ENCODE measurements at places on chromosomes 16 and 17. TPM values are rescaled to one million over a fixed set of nuclear protein-coding genes. Genes with fewer than 3 reads are reported as not detected.
A peak's percentile ranks its signal among the peaks of the same experiment; 100 is the strongest.

Gene HYDIN
- total RNA-seq = 1.8 TPM

DNA sequence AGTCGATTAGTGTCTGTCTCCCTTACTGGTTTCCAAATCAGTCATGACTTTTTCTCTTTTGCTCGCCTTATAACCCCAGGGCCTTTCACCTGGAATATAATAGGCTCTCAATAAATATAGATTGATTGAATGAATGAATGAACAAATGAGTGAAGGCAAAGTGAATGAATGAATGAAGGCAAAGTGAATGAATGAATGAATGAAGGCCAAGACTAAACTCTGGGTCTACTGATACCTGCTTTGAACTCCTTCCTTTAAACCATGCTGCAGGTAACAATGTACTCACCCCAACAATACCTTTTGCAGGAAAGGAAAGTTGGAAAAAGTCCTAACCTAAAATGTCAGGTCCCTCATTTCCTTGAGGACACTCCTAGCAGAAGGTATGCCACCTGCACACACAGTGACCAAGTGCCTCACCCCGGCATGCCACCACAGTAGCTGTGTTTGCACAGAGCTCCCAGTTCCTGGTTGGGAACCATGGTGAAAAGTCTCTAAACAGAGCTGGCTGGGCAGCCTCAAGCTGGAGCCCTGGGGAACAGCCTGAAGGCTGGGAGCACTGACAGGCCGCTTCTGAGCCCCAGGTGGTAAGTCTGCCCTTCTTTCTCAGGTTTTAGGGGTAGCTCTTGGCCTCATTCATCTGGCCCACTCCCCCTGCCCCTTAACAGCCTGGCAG, 42.7 kb upstream of the ANKFN1 start:
- no peak for DNase-seq

Gene CRYM
- total RNA-seq = 12.9 TPM

GRCh38 chr17:42698736-42699414, 16.5 kb downstream of the CNTNAP1 start:
- no peak for DNase-seq

GRCh38 chr17:43637563-43638323, 24.0 kb downstream of the MEOX1 start:
- no peak for DNase-seq

DNA sequence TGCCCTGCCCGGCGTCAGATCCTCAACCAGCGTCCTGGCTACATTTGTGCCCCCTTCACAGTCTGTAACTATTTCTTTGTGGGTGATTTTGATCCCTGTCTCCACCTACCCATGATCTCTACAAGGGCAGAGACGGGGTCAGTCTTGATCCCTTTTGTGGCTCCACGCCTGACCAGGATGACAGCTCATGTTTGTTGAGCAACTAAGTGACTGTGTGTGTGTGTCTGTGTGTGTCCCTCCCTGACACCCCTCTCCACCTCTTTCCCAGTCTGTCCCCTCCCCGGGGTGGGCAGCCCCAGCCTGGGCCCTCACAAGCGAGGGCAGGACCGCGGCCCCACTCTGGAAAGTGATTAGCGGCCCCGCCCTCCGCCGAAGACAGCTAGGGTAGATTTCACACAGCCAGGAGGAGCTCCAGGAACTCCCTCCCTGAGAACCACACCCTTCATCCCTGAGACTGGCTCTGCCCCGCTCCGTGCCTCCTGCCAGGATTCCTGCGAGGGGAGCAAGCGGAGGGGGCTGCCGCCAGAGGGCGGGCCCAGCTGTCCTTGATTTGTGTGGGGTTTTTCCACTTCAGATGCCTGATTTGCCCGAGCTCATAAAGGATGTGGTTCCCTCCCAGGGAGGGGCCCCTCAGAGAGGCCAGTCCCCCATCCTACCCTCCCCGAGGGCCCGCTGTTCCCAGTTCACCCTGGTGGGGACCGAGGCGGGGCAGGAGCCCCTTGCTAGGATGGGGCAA, 5.3 kb upstream of the HS3ST6 start:
- DNase-seq = peak; percentile 86

- no peak for DNase-seq
Measured at GRCh38 chr16:89574681-89575246, 794 bp upstream of the CPNE7 start.

- no peak for DNase-seq
Measured at GRCh38 chr16:58187665-58188421, 10.1 kb downstream of the CSNK2A2 start.

Gene DHRS13
- 23.7 TPM for total RNA-seq

DNA sequence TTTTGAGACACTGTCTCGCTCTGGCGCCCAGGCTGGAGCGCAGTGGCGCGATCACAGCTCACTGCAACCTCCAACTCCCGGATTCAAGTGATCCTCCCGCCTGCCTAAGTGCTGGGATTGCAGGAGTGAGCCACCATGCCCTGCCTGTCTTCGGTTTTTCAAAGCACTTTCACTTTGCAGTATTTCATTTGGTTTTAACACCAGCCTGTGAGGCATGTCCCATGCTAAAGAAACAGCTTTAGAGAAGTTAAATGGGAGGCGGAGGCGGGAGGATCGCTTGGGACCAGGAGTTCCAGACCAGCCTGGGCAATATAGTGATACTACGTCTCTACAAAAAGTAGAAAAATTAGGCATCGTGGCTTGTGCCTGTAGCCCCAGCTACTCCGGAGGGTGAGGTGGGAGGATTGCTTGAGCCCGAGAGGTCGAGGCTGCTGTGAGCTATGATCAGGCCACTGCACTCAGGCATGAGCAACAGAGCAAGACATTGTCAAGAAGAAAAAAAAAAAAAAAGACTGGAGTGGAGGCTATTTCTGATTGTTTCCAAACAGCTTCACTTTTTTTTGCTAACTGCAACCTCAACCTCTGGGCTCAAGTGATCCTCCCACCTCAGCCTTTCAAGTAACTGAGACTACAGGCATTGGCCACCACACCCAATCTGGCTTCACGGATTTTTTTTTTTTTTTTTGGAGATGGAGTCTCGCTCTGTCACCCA, 1.3 kb downstream of the METTL23 start:
- no peak for DNase-seq

GRCh38 chr16:69610356-69610755, 44.6 kb downstream of the NFAT5 start:
- DNase-seq = no peak

GRCh38 chr17:4604111-4604644, 19.8 kb downstream of the SMTNL2 start:
- DNase-seq = no peak

Gene USB1
- total RNA-seq = 72.9 TPM

GRCh38 chr16:53911513-53911912, 207.6 kb downstream of the FTO start:
- no peak for DNase-seq

Gene BCO1
- total RNA-seq = 0.23 TPM

Gene KRT14
- total RNA-seq = not detected

DNA sequence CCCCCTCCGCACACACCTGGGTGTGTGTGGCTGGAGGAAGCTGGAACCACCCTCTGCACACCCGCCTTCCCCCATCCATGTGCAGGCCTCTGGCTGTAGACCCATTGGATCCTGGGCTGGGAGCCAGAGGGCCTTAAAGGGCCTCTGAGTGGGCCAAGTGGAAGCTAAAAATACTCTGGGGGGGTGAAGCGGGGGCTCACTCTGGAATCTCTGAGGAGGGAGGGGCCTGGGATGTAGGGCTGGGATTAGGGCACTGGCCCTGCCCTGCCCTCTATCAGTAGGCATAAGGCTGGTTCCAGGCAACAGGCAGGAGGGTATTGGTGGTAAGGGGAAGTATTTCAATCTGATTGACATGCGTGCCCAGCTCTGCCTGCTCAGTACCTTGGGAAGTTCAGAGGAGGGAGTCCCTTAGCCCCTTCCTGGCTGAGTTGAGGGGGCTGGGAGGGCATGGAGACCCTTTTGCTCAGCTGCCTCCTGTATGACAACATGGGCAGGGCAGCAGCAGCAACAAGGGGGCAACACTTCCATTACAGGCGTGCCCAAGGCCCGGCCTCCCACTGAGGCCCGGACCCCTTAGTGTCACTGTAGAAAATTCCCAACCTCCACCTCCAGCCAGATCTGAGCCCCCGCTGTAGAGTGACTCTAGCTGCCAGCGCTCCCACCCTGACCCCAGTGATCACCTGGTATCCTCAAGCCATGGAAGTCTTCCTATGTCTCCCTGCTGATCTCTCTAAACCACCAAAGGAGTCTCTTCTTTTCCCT, 5.2 kb downstream of the ITGA3 start:
- DNase-seq = no peak

- DNase-seq = no peak
Measured at GRCh38 chr17:73974536-73974935, 228.9 kb upstream of the RPL38 start.

DNA sequence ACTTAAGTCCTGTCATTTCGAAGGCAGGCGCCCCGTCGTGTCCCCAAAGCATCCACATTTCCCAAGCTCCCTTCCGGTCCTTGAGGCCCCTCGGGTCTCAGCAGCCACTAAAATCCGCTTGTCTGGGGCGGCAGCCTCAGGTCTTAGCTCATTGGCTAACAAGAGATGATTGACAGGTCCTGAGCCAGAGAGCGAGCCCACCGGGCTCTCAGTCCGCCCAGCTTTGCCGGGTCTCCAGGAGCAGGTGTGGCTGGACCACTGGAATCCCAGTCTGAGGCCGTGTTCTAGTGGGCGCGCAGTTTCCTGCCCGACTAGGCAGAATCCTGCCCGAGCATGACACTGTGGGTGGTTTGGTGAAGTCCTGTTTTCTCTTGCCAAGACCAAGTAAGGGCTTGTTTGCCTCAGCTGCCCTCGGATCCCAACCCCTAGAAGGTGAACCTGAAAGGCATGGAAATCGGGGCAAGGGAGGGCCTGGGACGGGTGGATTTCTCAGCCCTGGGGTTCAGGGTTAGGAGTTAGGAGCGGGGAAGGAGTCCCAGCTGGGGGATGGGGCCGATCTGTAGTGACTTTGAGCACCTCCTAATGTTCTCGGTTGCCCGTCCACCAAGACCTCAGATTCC, 42.8 kb downstream of the MRC2 start:
- DNase-seq = no peak

GRCh38 chr17:53336281-53336680, 486.4 kb upstream of the KIF2B start:
- DNase-seq = no peak

Gene KLHL10
- total RNA-seq = 0.19 TPM

DNA sequence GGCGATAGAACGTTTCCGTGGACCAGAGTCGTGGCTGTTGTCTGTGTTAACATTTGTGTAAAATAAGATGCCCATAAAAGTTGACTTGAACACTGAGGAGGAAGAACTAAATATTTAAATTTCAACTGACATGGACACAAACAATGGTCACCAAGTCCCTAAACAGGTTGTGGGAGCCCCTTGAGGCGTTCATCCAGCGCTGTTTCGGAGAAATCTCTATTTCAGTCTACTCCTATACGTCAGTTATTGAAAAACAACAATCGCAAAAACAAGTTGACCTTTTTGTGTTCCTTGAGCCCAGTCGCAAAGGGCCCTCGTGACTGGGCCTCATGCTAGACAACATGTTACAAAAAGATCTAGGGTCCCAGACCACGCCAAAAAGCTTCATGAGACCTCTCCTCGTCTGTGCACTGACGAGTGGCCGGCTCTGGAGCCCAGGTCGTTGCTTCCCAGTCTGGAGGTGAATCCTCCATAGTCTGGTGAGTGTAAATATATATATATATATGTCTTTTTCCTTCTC, 439 bp upstream of the TMEM231 start:
- DNase-seq = no peak

DNA sequence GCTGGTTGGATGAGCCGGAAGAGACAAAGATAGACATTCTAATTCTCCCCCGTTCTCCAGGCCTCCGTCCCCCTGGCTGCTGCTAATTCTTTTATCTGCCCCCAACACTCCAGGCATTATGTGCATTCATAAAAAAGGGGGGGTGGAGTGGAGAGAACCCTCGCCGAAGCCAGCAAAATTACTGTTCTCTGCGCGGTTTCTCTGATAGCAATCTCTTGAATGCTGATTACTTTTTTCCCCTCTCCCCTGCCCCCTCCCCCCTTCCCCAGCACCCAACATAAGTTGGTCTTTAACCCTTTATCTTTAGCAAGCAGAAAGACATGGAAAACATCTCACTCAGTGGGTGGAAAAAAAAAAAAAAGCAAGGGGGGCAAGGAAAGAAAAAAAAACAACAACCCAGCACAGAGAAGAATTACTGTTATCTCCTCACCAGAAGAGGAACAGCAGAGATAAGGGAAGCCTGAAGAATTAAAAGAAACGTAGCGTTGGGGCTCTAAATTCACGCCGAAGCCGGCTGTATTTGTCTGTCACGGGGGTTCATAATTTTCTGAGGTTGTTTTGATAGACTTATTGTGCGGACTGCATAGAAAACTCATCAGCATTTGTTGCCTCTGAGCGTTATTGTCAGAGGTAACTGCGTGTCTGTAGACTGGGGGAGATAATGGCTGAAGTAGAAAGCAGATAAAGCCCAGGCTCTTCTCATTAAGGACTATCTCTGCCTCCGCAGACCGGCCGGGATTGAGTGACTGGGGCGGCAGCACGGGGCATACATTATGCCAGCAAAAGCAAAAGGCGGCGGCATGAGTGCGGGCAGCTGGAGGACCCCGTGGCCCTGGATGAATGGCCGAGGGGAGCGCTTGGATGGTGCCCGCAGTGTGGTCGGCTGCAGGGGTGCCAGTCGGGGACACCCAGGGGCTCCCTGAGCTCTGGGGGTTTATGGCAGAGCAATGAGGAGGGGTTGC, 126.9 kb downstream of the MRM1 start:
- no peak for DNase-seq

- no peak for DNase-seq
Measured at GRCh38 chr17:44555099-44555498, 2.2 kb upstream of the FZD2 start.

Gene GAS7
- 14.5 TPM for total RNA-seq

DNA sequence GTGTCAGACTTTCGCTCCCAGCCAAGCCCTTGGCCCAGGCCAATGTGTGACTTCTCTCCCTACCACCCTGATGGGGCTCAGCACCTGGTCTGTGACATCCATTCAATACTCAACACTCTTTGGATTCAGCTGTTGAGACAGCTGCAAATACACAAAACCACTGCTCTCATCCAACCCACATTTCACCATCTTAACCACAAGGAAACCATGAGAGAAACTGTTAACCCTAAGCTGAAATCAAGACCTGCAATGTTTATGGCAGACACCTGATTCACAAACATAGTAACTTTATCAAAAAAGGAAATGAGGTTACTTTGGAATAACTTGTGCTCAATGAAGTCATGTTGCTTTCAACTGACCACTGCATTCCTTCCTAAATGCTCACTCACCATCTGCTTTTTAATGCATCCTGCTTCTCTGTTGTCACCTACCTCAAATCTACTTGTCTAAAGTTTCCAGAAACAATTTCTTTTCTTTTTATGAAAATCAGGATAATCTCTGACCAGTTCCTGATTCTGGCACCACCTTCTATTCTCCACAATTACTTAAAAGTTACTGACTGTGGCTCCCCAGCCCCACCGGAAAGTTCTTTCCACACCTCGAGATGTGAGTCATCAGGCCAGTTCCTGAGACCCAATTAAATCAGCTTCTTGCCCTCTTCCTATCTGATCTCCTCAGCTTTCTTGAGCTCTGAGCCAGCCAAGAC, 88.2 kb downstream of the NOG start:
- no peak for DNase-seq

All from H1 (cell line).